ENCODE measurements at places on chromosomes 12 and 14.

DNA sequence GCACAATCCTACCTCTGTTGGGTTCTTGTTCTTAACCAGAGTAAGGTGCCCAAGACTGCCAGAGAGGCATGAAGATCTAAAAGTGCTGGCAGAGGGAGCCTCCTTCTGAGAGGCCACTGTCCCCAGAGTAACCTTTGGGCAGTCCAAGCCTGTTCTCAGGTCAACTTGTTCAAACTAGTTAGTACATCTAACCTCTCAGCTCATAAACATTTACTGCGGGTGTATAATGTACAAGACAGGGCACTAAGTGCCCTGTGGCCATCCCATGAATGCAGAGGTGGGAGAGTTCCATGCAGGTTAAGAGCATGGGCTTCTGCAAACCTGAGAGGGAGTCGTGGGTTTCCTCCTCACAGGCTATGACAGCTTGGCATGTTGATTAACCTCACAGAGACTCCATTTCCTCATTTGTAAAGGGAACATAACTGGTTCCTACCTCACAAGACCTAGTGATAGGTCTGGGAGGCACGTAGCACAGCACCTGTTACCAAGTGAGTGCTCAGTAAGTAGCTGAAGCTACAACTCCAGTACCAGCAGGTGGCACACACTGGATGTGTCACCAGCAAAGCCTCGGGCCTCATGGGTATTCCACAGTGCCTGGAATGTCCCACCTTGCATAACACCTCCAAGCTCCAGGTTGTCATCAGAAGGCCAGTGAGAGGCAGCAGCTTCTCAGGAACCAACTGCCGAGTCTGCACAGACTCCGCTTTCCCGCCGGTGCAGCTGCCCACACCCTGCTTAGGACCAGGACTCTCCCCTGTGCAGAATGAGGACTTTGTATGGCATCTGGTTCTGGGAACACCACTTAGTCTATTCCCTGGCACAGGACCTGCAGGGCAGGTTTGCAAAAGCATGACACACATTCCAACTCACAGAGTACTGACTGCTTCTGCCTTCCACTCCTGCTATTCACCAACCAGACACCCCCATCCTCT lies 4.4 kb downstream of the VDR start:
- DNase-seq = no peak

GRCh38 chr14:49966971-49967630 lies 74.2 kb downstream of the ARF6 start:
- no peak for DNase-seq

DNA sequence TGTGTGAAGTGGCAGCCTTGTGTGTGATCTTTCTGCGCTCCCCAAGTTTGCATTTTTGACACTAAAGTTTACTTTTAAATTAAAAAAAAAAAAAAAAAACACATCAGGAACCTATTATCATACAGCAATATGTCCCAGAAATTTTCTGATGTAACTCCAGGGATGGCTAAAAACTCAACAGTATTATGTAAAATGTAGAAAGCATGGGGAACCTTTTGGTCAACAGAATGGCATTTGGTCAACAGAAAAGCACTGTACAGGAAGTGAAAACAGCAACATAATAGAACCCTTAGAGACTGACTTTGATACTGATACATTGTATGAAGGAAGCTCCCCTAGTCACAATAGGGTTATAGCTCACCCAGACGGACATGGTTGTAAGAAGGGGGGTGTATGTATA lies 224.3 kb downstream of the ITPR2 start:
- DNase-seq = no peak

DNA sequence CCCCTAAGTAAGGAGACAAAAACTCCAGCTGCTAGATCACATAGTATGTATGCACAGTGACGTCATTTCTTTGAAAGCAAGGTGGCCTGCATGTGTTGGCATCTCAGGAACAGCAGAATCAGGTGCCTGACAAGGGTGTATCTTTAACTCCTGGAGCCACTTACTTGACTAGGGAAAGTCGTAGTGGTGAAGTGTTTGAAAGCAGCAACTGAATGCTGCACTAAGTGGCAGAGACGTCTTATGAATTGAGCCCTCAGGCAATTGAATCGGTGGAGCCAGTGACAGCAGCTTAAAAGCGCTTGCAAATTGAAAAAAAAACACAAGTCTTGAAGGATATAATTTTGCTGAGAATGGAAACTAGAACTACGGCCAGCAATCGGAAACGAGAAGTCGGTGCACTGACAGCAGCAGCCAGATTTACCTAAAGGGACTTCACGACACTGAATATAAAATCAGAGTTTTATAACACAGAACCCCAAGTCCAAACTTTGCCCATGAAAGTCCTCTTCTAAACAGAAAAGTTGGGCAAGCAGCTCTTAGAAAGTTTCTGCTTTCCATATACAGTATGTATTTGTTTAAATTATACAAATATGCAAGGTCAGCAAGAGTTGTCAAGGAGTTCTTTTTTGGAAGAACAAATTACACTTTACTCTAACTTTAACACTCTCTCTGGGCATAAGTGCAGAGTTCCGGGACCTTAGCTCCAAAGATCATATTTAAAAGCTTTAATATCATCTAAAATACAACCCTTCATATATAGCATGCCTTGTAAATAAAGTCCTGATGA lies 1.1 kb downstream of the IGF1 start:
- DNase-seq = no peak

- no peak for DNase-seq
These were observed 134.5 kb upstream of the MED13L start for GRCh38 chr12:116411977-116412376.

GRCh38 chr14:24483604-24484252 lies 24.3 kb downstream of the CMA1 start:
- no peak for DNase-seq

All from mucosa of gallbladder (tissue), 1 donor.